Activated naive CD4-positive, alpha-beta T cell (primary cell): ENCODE measurements at places on chromosomes 5 and 9.

DNA sequence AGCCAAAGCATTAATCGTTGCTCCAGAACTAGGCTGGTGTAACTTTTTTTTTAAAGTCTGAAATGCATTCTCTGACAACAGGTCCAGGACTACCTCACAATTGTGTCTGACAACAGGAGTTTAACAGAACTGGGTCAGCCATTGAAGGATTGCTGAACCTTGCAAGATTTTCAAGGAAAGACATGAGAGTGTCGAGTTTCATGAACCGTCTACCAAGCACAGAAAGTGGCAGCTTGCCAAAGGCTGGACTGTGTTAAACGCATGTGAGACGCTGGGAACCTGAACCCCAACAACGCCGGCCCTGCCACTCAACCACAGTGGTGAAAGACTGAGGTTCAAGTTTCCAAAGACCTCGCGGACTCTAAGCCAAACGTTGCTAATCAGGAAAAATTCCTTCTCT is 79.1 kb downstream of the LHFPL2 start:
- no peak for DNase-seq

- no peak for DNase-seq
Measured at GRCh38 chr5:82674671-82675070, 396.5 kb upstream of the RPS23 start.

DNA sequence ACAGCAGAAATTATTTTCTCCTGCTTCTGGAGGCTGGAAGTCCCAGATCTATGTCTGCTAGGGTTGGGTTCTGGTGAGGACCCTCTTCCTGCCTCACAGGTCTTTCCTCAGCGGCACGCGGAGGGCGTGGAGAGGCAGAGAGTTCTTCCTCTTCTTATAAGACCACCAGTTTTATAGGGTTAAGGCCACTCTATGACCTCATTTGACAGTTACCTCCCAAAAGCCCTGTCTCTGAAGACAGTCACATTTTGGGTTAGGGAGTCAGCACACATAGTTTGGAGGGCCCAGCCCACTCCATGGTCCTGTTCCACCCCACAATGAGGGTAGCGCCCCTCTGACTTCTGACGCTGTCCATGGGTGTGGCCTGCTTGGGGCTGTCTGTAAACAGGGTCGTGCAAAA is 46.7 kb downstream of the TRIP13 start:
- no peak for DNase-seq

GRCh38 chr5:11273180-11273903 is 512.3 kb upstream of the DAP start:
- no peak for DNase-seq

- DNase-seq: no peak
Measured at GRCh38 chr9:27701016-27701415, 127.7 kb upstream of the C9orf72 start.

DNA sequence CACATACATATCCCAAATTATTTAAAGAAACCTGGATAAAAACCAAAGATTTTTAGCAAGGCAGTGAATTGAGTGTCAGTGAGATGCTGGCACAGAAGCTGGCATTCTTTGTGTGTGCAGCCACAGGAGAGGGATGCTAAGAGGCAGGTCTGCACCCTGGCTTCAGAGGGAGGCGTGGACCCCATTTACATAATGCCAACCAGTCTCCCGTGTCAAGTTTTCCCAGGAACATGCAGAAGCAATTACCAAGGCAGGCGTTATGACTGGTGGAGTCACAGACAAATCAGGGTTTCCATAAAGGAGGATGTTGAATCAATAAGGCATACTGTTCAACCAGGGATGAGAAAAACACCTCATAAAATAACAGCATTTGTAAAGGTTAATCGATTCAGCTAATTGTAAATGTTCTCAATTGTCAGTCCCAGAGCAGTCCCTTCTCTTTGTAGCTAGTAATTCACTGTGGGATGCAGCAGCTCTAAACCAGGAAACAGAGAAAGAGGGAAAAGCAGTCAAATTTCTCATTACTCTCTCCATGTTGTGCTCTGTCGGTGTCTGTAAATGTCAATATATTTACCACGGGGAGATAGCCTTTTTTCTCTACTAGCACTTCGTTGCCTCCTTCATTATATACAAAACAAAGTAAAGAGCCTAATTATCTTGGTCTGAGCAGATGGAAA is 452.4 kb upstream of the GRAMD2B start:
- DNase-seq: no peak

- no peak for DNase-seq
Measured at GRCh38 chr9:113805486-113806132, 70.5 kb upstream of the ZNF618 start.

GRCh38 chr5:19986806-19987205 is 1.2 kb downstream of the CDH18 start:
- DNase-seq: no peak
